ENCODE measurements at places on chromosomes 4 and X. TPM values are rescaled to one million over a fixed set of nuclear protein-coding genes. Genes with fewer than 3 reads are reported as not detected.

The CT55 gene
- total RNA-seq, result not detected

The FRYL gene
- 107 TPM for total RNA-seq

DNA sequence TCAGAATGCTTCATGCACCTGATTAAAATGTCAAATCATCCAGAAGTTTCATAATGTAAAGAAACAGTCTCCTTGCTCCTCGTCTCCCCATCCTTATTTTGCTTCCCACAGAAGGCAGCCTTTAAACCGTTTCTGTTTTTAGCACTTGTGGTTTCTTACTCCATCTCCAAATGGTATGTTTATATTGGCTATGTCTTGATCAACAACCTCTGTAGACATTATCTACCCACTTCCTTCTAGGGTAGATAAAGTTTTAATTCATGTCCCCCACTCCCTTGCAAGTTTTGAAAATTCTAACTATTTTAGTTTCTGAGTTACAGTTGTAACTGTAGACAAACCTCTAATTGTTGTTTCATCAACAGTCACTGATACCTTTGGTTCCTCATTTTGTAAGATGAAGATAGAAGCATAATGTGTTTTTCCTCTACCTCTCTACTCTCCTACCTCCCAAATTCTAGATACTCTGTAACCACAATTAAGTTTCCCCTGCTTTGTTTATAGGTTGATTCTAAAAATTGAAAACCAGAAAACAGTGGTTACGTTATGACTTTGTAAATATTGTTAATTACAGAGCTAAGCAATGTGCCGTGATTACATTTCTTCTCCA, 291.7 kb upstream of the GATB start:
- peaks cover 7% of the 10 kb centered on the region for H3K36me3 ChIP-seq
- no peak overlapping the region for H3K4me3 ChIP-seq
- no peak for DNase-seq
- peak overlapping the region; percentile 17 for H3K27ac ChIP-seq

DNA sequence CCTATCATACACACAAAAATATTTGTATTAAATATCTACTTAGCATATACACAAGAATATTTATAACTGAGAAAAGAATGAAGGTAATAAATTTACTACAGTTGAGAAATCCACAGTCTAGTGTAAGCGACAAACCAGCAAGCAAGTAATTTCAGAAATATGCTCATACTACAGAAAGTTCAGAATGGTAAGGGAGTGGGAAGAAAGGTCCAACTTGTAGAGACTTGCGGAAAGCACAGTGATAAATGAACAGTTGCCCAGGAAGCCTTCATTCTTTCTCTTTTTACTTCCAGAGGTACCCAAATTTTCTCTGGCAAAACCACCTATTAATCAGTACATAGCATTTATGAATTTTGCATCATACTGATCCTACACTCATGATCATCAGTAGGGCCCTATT, 438.1 kb upstream of the PCDH10 start:
- DNase-seq, result no peak
- no peak overlapping the region for H3K4me3 ChIP-seq
- no peaks in the 10 kb centered on the region for H3K4me1 ChIP-seq
- H3K27ac ChIP-seq, result no peak overlapping the region

DNA sequence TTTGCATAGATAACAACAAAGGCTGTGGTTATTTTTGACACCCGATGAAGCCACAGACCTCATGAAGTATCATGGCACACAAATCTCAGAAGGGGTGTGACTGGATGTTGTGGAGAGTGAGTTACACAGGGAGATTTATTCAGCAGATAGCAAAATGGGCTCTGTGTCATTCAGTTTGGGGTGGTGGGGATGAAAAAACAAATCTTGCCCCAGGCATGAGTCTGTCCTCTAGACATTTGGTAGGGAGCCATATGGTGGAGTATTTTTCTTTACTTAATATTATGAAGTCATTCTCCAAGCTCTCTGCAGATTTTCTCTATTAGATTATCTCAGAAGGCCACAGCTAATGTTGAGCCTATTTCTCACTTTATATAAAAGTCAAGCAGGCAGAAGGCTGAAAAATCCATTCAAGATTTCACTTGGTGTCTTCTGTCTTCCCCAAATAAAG, 277.1 kb upstream of the TENM3 start:
- no peaks in the 10 kb centered on the region for H3K27me3 ChIP-seq
- no peak for DNase-seq
- no peaks in the 10 kb centered on the region for H3K36me3 ChIP-seq
- peaks cover under 1% of the 10 kb centered on the region for H3K4me1 ChIP-seq
- H3K27ac ChIP-seq, result no peak overlapping the region
- no peak overlapping the region for H3K4me3 ChIP-seq

- peak overlapping the region; percentile 91 for H3K27ac ChIP-seq
- DNase-seq, result no peak
- H3K36me3 ChIP-seq, result no peaks in the 10 kb centered on the region
- no peaks in the 10 kb centered on the region for H3K27me3 ChIP-seq
- peaks cover 22% of the 10 kb centered on the region for H3K4me1 ChIP-seq
These were observed 752 bp upstream of the ATP6AP2 start for GRCh38 chrX:40579900-40580536.

DNA sequence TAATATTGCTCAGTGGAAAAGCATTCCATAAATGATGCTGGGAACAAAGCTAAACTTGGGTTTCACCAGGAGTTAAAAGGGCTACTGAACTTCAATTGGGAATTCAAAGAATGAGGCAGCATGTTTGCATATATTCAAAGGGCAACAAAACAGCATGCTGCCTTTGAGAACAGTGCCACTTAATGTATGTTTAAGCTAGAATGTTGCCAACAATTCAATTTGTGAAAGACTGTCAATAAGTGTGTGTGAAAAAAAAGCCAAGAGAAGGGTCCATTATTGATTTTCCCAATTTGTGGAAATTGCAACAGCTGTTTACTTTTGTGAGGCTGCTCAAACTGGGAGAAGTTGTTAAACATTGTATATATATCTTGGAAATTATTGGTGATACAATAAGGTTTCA, 701.9 kb upstream of the ACTRT1 start:
- DNase-seq, result no peak
- no peak overlapping the region for H3K27ac ChIP-seq
- no peaks in the 10 kb centered on the region for H3K27me3 ChIP-seq
- no peaks in the 10 kb centered on the region for H3K36me3 ChIP-seq
- no peaks in the 10 kb centered on the region for H3K4me1 ChIP-seq

- H3K36me3 ChIP-seq, result peaks cover 5% of the 10 kb centered on the region
- H3K4me3 ChIP-seq, result no peak overlapping the region
- no peak overlapping the region for H3K27ac ChIP-seq
- no peak for DNase-seq
- H3K27me3 ChIP-seq, result peaks cover 5% of the 10 kb centered on the region
These were observed 31.5 kb upstream of the KLHL2 start for GRCh38 chr4:165175879-165176278.

DNA sequence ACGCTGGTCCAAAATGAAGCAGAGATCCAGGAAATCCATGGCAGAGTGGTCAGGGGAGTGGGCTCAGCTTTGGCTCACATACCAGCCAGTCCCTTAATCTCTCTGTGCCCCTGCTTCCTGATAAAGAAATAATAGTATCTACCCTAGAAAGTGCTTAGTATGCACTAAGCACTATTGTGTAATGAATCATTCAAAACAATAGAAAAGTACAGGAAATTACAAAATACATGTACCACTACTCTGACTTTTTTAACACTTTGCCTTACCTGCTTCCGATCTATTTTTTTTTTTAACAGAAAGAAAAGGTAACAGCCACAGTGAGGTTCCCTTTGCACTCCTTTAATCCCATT, 49.9 kb downstream of the TBC1D9 start:
- H3K27ac ChIP-seq, result no peak overlapping the region
- H3K4me3 ChIP-seq, result no peak overlapping the region
- no peaks in the 10 kb centered on the region for H3K36me3 ChIP-seq
- peaks cover 7% of the 10 kb centered on the region for H3K27me3 ChIP-seq

DNA sequence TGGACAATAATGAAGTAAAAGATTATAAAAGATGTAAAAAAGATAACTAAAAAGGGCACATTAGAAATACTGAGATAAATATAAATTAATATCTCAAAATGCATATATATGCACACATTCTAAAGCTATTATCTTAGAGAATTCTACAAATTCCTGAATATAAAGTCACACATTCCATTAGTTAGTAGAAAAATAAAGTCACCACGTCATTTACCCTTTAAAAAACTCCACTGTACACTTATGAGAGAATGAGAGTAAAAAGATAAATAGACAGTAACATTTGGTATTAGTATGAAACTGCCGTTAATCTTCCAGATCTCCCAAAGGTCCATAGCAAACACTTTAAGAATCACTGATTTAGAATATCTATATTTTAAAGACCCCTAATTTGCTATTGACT, 67.2 kb upstream of the IL15 start:
- no peak for DNase-seq
- no peaks in the 10 kb centered on the region for H3K36me3 ChIP-seq
- H3K4me3 ChIP-seq, result no peak overlapping the region
- no peak overlapping the region for H3K27ac ChIP-seq

The TAF7L gene
- total RNA-seq, result 0.13 TPM
